ENCODE measurements at places on chromosomes 1 and 21.

GRCh38 chr1:217911908-217912307 is 280.8 kb downstream of the SPATA17 start:
- no peak for DNase-seq

GRCh38 chr1:180424848-180425457 is 77.4 kb downstream of the ACBD6 start:
- DNase-seq = no peak

GRCh38 chr1:196459383-196459782 is 148.9 kb downstream of the KCNT2 start:
- DNase-seq = no peak

DNA sequence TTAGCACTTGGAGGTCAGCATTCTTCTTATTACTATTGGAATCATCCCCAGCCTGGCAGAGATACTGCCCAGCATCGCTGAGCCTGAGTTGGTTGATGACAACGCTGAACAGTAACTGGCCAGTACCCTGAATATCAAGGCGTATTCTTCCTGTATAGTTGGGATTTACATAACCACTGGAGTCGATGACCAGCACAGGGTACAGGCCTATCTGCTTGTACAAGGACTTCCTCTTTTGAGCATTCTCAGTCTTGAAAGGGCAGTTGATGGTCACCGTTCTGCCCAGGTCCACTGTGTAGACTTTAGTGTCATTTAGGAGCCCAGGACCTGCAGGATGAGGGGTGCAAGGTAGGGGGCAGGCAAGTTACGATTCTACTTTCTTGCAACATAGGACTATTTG is 8.8 kb downstream of the PIGR start:
- peak; percentile 46 for DNase-seq

GRCh38 chr1:1996207-1996651 is 7.4 kb downstream of the CFAP74 start:
- peak; percentile 70 for DNase-seq

DNA sequence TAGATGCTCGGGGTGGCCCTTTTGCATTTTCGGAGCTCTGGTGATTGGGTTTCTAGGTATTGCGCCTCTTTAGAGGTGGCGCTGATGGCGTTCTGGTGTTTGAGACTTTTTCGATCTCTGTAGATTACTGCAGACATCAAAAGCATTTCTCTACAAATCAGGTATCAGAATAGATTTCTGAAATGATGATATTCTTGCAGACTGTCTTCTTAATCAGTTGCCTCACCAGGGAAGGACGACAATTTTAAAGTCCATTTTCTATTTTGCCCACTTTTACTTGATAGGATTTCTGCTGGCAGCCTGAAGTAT is 65.2 kb upstream of the VAMP3 start:
- DNase-seq = no peak

DNA sequence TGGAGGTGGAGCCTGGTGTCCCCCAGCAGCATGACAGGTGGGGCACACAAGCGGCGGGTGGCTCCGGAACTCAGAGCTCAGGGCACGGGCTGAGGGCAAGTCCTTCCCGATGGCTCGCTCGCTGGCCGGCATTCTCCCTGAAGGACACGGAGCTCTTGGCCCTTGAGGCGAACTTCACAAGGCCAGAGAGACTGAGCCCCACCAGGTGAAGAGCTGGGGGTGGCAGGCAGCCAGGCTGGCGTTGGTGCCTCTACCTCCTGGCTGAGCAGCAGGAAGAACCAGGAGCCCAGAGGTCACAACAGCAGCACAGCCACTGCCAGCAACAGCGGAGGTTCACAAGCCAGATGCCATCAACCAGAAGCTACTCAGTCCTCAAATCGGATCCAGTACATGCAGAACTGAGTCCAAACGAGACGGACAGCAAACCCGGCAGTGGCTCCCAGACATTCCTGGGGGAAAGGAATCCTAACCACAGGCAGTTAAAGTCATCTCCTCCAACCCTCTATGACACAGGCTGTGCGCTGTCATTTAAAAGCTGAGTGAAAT is 54.1 kb downstream of the NPHP4 start:
- no peak for DNase-seq

All from suppressor macrophage treated with lipopolysaccharide for 4 hours (primary cell).